ENCODE measurements at places on chromosomes 5 and 9.

DNA sequence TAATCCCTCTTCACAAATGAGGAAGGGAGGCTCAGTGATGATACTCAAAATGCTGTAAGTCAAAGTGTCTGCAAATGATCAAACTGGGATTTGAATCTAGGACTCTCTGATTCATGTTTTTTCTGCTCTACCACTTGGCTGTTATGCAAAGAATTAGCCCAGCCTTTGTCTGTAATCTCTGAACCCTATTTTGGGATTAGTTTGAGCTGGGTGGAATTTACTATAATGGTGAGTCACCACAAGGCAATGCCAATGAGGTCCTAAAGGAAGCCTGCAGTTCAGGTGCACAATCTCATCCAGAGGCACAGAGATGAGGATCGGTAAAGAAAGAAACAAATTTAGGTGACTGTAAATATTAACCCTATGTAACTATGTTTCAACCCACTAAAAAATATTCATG is 29.2 kb downstream of the RFK start:
- DNase-seq = no peak

DNA sequence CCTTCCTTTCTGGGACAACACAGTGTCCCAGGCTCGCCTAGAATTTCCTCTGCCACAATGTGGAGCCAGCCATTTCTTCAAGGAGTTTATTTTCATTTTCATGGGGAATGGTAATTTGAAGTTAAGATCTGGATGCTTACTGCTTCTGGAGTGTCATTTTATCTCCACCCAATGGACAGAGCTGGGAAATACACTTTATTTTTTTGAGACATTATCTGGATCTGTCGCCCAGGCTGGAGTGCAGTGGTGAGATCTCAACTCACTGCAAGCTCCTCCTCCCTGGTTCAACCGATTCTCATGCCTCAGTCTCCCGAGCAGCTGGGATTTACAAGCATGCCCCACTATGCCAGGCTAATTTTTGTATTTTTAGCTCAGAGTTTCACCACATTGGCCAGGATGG is 12.7 kb upstream of the THG1L start:
- DNase-seq = peak; percentile 51

DNA sequence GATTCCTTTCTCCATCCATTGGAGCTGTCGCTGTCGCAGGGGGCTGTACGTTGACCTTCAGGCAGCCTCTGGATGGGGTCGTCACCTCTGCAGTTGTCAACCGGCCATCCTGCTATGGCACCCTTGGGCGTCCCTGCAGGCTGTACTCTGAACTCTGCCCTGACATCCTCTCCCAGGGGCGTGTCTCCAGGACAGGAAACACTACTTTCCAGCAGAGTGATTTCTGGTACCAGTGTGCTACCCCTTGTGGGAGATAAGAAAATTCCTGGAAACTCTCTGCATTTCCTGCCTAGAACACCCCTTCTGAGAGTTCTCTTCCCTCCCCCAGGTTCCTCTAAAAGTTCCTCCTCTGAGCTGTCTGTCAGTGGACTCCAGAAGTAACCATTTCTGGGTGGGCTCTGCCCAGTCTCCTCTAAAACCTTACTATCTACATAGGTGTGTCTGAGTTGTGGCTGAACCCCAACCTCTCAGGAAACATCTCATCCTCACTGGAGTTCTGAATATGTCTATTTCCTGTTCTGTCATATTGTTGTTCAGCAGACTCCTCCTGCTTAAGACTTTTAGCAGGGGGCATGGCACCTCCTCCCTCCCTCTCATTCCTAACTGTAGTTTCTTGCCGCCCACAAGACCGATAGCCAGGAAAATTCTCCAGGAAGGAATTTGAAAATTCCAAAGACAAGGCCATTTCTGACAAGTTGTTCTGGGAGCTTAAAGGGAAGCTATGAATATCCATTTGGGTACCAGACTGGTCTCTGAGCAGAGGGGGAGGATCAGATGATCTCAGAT is 145.3 kb upstream of the RASEF start:
- no peak for DNase-seq

- no peak for DNase-seq
These were observed 167.6 kb downstream of the YIPF5 start for GRCh38 chr5:144002876-144003275.

DNA sequence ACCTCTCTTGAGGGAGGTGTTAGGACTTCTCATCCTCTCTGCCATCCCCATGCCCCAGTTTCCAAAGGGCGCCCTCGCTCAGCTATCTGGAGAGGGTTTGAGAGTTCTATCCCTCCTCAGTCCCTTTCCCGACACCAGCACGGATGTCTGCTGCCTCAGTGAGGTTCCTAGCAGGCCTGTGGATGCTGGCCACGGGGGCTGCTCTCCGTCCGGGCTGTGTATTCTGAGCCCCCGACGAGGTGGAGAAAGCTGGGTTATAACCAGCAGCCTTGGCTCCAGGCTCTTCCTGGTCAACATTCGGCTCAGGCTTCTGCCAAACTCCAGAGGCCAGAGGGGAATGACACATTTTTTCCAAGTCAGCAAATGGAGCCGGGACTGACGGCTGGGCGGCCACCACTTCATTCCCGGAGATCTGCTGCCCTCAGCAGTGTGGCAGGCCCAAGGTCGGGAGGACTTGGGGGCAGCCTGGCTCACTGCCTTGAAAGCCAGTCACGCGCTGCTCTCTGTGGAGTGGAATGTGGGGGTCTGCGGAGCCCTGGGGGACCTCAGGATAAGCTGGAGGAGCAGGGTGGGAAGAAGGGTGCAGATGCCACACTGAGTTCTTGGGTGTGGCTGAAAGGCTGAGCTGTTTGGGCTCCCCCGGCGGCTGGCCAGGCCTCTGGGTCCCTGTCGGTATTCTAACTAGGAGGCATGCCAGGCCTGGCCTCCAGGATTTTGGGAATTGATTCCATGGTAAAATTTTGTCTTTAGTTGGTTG is 27.4 kb downstream of the PTPA start:
- no peak for DNase-seq
